ENCODE measurements at places on chromosomes 2 and 18.

- DNase-seq = no peak
Measured at GRCh38 chr2:141280037-141280436, 850.8 kb downstream of the LRP1B start.

DNA sequence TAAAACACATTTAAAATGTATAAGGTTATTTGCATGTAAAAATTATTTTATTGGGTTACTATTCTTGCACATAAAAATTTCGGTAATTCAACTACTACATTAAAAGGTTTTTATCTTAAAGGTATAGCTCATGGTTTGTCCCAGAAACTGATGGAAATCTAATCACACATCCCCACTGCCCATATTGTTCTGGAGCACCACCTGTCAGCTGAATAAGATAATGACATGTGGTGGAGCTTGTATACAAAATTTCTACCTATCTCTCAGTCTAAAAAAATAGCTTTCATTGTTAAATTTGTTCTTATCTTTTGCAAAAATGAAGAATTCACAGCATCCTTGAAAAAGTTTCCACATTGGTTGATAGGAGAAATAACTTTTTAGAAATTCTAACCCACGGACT lies 18.3 kb downstream of the ERBB4 start:
- DNase-seq = no peak

- DNase-seq = no peak
Measured at GRCh38 chr2:151315381-151315903, 26.0 kb upstream of the NMI start.

GRCh38 chr18:13530879-13531387 lies 195.4 kb downstream of the FAM210A start:
- DNase-seq = no peak

- no peak for DNase-seq
Measured at GRCh38 chr2:129861666-129862288, 117.7 kb upstream of the RAB6C start.

DNA sequence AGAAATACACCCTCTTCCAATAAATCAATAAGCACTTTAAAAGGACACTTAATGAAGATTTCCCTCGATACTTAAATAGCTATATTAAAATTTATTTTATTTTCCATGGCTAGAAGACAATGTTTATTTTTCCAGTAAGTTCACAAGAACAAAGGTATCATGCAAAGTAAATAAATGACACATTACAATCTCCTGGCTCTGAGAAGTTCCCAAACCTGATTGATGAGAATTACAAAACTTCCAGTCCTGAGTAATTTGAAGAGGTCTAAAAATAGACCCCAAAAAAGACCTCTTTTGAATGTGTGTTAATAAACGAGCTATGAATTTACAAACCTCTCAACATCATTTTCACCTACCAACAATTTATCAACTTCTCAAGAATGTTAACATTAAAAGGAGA lies 1.5 kb upstream of the PEX13 start:
- DNase-seq = no peak

- DNase-seq = no peak
Measured at GRCh38 chr2:12484536-12485115, 232.1 kb upstream of the TRIB2 start.

DNA sequence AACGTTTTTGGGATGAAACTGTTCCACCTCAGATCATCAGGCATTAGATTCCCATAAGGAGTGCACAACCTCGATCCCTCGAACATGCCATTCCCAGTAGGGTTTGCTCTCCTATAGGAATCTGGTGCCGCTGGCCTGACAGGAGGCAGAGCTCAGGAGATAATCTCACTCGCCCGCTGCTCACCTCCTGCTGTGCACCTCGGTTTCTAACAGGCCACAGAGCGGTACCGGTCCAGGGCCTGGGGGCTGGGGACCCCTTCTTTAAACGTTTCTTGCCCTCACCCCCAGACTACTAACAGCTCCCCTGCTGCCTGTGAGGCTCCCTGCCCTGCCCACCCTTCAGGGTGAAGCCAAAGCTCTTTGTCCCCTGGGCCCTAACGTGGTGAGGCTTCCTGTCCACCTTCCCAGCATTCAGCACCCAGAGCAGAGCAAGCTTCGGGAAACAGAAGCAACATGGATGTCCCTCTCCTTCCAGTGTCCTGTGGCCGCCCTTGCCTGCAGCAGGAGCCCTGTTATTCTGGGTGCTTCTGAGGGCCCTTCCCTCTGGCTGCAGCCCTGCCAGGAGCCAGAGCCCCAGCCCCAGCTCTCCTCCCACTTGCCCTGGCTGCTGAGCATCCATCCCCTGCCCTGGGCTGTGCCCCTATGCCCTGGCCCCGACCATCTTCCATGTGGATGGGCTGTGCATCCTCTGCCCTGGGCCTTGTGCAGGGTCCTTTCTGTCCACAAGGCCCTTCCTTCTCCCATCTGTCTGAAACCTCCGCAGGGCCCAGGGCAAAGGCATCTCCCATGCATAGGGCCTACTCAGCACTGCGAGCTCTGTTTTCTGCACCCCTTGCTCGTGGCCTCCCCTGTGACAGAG lies 140.1 kb downstream of the MBP start:
- DNase-seq = no peak

- DNase-seq = no peak
Measured at GRCh38 chr2:136212426-136213378, 94.8 kb upstream of the CXCR4 start.

DNA sequence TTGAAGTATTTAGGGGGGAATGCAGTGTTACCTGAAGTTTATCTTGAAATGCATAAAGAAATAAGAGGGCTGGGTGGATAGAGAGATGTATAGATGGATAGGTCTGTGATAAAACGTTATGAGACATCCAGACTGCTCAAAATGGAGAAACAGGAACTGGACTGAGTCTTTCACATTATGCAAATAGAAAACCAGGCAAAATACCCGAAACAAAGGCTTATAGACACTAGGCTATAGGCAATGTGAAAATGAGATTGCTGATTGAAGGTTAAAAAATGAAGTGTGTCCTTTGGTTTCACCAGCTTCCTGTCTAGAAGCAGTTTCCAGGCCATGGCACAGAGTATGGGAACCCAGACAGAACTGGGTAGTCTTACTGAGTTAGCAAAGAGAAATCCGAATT lies 24.9 kb upstream of the SLC3A1 start:
- no peak for DNase-seq

DNA sequence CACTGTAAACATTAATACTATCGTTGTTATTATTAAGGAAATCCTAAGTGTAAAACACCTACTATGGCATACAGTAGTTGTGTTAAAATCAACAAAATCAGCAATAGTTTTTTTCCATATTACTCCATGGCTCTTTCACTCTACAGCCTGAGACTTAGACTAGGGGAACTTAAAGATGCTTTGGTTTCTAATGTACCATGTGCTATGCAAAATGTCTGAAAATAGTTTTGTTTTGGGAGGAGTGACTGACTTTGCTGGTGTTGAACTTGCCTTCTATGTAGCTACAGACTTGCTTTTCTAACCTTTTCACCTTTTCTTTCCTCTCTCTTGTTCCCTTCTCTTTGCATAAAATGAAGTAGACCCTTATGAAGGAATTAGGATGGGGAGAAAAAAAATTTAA lies 159.0 kb upstream of the CCDC195 start:
- DNase-seq = no peak

GRCh38 chr2:42568401-42569115 lies at the start of gene MTA3:
MTA3 (plus strand) TSS chr2:42568632; CDS start chr2:42568746, 114 bp downstream.
- DNase-seq = peak; percentile 46
